ENCODE measurements at places on chromosomes 16 and 17.

- DNase-seq = no peak
Measured at GRCh38 chr16:14456793-14457481, 173.1 kb downstream of the PARN start.

DNA sequence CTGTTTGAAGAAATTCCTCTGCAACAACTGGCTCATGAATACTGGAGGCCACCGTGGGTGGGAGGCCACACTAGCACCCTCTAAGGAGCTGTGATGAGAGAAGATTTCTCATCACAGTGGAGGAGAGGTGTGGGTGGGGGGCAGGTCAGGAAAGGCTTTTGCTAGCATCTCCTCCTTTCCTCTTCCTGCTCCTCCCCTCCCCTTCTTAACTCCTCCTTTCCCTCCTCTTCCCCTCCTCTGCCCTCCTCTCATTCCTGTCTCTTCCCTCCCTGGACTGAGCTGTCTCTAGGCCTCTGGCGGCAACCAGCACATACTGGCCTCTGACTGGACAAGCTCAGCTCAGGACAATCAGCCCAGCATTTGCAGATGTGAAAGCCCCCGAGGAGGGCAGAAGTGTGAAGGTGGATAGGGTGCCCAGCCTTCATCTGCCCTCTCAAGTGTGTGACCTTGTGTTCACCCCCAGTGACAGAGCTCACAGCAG is 19.0 kb upstream of the LHX1 start:
- DNase-seq = no peak

DNA sequence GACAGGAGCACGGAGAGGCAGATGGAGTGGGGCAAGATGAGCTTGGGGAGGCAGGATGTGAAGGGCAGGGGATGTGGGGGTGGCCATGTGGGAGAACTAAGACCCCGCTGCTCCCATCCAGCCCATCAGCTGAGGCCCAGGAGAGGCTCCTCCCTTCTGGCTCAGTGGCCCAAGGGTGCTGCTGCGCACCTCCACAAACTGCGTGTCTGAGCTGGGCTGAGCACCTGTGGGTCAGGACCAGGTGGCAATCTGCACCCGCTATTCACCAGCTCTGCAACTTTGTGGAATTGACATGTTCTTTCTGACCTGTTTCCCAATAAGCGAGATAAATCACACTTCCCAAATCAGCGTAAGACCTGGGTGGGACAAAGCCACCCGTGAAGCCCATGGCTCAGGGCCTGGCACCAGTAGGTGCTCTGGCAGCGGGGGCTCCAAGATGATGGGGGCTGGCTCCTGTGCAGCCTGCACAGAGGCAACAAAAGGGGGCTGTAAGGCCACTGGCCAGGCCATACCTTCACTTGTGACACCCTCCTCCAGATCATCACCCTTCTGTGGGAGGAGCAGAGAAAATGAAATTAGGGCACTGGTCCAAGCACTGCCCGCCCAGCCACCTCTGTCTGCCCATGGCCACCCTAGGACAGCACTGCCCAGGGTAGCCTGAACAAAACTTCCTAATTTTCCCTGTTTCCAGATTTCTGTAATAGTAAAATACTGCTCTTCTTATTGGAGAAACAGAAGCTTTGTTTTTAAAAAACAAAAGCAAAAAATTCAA is 11.7 kb upstream of the SREBF1 start:
- DNase-seq = no peak

- no peak for DNase-seq
Measured at GRCh38 chr16:83808573-83809014, 816 bp downstream of the HSBP1 start.

GRCh38 chr16:73311857-73312723 is 264.2 kb upstream of the ZFHX3 start:
- DNase-seq = no peak

DNA sequence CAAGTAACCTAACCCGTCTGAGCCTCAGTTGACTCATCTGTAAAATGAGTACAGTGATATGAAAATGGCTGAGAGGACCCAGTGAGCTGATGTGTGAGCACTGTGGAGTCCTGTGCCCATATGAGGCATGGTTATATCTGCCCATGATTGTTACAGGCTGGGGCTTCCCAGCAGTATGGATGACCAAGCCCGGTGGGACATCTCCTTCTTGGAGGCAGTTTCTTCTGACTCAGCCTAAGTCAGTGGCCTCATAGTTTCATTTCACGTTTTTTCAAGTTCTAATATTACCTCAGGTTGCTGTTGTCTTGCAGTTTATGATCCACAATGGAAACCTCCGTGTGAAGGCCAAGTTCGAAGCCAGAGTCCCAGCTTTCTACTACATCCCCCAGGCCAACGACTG is 4.8 kb downstream of the ADAP2 start:
- no peak for DNase-seq

DNA sequence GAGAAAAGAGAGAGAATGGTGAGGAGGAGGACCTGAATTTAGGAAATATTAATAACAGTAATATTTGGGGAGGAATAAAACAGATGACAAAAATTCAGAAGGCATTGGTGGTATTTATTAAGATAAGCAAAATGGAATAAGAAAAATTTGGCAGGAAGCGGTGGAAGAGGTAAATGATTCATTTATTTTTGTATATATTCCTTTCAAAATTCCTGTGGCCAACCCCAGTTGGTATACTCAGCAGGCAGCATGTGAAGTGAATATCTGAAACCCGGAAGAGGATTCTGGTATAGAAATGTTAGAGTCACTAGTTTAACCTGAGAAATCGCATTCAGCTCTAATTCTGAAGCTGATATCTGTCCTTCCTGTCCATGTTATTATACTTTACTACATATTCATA is 792.0 kb downstream of the KCNJ2 start:
- DNase-seq = no peak

- DNase-seq = no peak
Measured at GRCh38 chr17:38789185-38789584, 10.2 kb downstream of the PIP4K2B start.

- DNase-seq = no peak
Measured at GRCh38 chr17:68963958-68964357, 8.8 kb upstream of the ABCA8 start.

- DNase-seq = no peak
Measured at GRCh38 chr17:67558740-67559380, 158.9 kb upstream of the NOL11 start.

DNA sequence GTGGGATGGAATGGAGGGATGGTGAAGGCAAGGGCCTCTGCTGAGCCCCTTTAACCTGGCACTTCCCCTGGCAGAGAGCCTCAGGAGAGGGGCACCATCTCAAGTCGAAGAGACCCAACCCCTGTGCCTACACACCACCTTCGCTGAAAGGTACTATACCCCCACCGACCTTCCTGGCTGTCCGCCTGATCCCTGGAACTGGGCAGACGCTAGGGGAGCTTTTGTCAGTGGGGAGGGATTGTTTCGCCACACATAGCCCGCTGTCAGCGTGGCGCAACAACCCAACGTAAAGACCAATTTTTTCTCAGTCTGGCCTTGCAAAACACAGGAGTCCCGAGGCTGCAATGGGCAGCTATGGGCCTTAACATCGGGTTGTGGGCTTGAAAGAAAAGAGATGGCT is 3.1 kb downstream of the PPP1R1B start:
- DNase-seq = no peak

DNA sequence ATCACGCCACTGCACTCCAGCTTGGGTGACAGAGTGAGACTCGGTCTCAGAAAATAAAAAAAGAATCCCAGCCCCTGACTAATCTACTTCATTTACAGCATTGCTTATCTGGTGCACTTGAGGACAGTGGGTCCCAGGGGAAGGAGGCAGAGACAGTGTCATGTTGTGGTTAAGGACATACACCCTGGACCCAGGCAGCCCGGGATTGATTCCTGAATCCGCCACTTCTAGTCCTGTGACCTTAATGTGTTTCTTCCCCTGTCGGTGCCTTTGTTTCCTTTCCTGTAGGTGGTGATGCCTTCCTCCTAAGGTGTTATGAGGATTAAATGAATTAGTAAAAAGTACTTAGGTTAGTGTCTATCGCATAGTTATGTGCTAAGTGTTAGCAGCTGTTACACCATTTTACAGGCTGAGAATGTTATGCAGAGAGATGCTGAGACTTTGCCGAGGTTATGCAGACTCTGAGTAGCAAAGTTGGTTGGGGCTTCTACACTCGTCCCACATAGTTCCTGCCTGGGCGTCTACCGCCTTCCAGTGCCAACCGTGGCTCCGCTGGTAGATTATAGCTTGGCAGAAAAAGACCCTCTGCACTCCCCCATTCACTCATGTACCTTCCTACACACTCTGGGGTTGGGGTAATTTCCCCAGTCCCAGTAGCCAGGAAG is 74.8 kb downstream of the RAB11FIP4 start:
- no peak for DNase-seq

GRCh38 chr17:36464765-36465088 is 21.8 kb upstream of the ZNHIT3 start:
- no peak for DNase-seq

- DNase-seq = no peak
Measured at GRCh38 chr17:7562208-7562605, 488 bp downstream of the SENP3 start.

DNA sequence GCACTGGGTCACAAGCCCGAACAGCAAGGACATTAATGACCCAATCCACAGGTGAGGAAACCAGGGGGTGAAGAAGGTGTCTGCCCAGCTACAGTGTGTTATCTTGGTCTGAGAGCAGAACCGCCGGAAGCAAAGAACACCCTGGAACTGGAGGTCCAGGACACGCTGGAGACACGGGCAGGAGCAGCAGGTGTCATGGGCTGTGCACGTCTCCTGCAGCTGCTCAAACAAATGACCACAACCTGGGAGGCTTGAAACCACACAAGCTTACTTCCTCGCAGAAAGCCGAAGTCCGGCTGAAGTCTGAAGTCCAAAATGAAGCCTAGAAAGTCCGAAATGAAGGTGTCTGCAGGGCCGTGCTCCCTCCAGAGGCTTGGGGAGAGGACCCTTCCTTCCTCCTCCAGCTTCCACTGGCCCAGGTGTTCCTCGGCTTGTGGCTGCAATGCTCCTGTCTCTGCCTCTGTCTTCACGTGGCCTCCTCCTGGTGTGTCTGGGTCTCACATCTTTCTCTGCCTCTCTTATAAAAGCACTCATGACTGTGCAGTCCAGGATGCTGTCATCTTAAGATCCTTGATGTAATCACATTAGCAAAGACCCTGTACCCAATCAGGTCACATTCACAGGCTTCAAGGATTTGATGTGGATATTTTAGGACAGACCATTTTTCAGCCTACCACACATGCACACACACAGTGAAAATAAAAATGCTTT is 351.2 kb downstream of the C16orf95 start:
- DNase-seq = no peak

- no peak for DNase-seq
Measured at GRCh38 chr16:30016555-30017276, 5.9 kb upstream of the DOC2A start.

GRCh38 chr17:8020776-8021564 is 17.9 kb upstream of the ALOX15B start:
- DNase-seq = no peak

DNA sequence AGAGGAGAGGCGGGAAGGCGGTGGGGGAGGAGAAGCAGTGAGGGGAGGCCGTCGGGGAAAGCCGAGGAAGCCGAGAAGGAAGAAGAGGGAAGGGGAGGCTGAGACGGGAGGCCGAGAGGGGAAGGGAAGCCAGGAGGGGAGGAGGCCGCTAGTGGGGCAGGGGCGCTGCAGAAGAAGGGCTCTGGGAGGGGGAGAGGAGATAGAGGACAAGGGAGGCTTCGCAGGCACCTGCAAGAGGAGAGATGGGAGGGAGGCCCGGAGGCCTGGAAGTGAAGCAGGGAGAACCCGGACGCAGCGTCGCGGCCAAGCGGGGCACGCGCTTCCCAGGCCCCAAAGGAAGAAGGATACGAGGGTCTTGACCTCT is 2.3 kb downstream of the C17orf58 start:
- no peak for DNase-seq

DNA sequence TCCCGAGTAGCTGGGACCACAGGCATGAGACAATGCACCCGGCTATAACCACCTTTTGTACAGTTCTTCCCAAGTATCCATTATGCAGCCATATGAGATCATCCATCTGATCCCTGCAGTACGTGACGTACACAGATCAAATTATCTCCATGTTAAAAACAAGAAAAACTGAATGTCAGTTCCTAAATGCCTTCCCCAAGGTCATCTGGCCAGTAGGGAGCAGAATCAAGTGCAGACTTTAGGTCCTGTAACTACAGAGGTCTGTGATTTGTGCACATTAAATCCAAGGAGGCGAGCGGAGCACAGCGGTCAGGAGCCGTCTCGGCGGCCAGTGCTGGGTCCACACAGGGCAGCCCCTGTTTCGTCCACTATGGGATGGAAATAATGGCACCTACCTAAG is 23.7 kb downstream of the ZCCHC14 start:
- no peak for DNase-seq

GRCh38 chr16:27202923-27203506 is 311 bp upstream of the KDM8 start:
- peak; percentile 87 for DNase-seq

GRCh38 chr17:53191878-53192277 is 630.8 kb upstream of the KIF2B start:
- no peak for DNase-seq

DNA sequence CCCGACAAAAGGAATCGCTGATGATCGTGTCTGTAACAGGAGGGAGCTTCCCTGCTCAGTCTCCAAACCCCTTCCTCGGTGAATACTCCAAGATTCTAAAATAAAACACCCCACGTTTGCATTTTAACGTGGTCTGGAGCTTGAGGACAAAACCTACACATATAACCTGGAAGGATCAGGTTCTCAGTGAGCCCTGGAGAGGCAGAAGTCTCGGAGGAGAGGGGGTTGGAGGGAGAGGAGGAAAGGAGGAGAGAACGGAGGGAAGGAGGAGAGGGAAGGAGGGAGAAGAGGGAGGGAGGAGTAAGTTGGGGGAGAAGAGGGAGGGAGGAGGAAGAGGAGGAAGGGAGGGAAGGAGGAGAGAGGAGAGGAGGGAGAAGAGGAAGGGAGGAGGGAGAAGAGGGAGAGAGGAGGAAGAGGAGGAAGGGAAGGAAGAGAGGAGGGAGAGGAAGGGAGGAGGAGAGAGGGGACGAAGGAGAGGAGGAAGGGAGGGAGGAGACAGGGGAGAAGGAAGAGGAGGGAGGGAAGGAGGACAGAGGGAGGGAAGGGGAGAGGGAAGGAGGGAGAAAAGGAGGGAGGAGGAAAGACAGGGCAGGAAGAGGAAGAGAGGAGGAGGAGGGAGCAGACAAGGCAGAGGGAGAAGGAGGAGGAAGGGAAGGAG is 27.4 kb upstream of the GINS2 start:
- DNase-seq = no peak
